Lower lobe of right lung (tissue), 2 donors: ENCODE measurements at places on chromosomes 2 and 18. TPM values are rescaled to one million over a fixed set of nuclear protein-coding genes. Genes with fewer than 3 reads are reported as not detected.

Gene FER1L5
- total RNA-seq: 0.44 TPM

- no peak for DNase-seq
Measured at GRCh38 chr2:10545556-10545955, 97.4 kb upstream of the ODC1 start.

- no peak for DNase-seq
Measured at GRCh38 chr2:111178730-111179405, 58.2 kb downstream of the BCL2L11 start.

- no peak for DNase-seq
Measured at GRCh38 chr2:214104219-214104618, 306.6 kb upstream of the VWC2L start.

GRCh38 chr2:210460322-210461227, 16.0 kb downstream of the LANCL1 start:
- DNase-seq: no peak

- DNase-seq: no peak
Measured at GRCh38 chr18:46916551-46917107, 678 bp downstream of the PIAS2 start.

DNA sequence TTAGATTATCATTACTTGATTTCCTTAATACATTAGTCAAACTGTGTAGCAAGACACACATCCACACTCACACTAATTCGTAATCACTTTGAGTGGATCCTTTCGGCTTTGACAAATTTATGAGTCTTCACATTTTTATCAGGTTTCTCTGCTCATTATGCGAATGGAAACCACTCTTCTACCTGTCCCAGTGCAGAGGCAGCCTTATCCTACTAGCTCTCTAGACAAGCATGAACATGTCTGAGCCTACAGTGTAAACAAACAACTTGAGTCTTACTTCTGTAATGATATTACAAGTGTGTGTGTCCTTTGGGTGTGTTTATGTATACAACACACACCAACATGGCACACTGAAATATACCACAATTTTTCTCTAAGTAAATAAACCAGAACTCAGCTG, 361.9 kb upstream of the CHST9 start:
- no peak for DNase-seq

DNA sequence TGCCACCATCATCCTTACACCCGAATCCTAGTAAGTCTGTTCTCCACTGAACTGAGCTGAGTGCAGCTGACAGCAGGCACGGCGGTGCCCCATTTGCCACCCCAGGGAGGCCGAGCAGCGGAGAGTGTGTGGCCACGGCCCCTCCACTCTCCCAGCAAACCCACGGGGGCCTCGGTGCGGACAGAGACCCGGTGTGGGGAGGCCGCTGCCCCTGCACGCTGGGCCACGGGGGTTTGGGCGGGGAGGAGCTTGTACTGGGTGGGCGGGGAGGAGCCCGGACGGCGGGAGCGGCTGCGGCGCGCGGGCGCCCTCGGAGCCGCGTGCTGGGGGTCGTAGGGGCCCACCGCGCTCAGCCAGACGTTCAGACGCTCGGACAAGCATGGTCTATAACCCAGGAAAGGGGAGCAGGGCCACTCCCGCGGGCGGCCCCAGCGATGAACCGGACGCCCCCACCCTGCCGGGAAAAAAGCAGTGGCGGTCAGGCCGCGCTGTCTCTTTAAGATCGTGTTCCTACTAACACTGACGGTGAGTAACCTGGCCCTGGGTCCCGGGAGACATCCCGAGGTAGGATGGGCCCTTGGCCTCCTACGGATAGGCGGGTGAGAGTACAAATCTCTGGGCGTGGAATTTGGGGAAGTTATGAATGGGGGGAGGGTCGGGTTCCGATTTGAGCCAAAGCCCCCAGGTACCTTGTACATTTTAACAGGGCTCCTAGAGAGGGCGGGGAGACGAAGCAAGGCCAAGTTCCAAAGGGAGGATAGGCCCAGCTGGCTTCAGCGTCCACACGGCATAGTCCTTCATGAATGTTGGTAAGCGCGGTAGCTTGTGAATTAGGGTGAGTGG, at the start of gene ITPRIPL1:
ITPRIPL1 (plus strand) TSS at position 277 of the 843 bp plus-strand sequence; CDS start at position 800, 523 bp downstream.
- DNase-seq: no peak

GRCh38 chr18:47077111-47077510, 41.7 kb upstream of the ELOA2 start:
- DNase-seq: no peak

DNA sequence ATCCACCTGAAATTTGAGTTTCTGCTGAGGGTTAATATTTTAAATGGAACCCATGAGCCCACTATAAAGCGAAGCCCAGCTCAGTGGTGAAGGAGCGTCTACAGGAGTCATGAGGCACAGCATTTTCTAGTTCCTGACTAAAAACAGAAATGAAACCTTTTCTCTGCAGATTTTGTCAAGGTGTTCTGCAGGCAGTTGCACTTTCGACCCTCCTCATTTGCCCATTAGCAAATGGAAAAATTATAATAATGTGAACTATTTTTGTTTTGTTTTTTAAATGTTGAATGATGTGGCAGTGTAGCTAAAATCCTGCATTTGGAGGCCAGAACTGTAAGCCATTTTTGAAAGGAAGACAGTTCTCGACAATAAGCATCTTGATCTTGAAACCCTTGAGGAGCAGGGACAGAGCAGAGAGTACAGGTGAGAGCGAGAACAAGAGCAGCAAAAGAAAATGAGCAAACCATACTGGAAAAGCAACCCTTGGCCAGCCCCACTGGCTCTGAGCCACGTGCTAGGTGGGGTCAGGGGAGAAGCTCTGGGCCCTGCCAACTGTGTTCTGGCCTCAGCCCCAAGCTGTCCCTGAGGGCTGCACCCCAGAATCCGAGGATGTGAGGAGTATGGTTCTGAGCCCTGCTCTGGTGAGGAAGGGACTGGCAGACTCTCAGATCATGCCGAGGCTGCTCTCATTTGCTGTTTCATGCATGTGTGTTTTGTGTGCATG, 26.4 kb upstream of the COPS8 start:
- no peak for DNase-seq

GRCh38 chr2:119679846-119680245, 845 bp downstream of the TMEM177 start:
- DNase-seq: no peak

DNA sequence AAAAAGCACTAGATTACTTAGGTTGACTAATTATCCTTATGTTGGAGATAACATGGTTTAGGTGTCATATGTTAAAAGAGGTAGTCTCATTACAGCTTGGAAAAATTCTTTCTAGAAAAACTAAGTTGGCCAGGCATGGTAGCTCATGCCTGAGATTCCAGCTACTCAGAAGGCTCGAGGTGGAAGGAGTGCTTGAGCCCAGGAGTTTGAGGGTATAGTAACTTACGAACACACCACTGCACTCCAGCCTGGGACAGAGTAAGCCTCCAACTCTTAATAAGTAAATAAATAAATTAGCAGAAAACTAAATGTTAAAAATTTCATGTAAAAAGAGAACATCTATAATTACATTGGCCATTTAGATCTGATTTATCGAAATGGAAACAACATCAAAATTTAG, 177.2 kb downstream of the NR4A2 start:
- DNase-seq: no peak

- no peak for DNase-seq
Measured at GRCh38 chr18:23825978-23826405, 136.7 kb downstream of the LAMA3 start.

DNA sequence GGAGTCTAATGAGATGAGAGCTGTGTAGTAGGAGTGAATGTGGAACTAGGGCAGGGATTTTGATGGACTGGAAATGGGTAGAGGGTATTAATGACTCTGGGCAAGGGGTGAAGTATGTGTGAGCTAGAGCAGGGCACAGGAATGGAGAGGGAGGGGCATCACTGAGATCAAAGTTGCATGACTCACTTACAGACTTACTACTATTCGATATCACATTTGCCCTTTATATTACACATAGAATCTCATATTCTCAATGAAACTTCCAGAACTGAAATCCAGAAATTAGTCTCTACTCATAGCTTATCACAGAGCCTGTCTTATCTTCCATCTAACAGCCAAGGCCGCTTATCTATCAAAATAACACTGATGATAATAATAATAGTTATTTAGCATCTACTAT, 20.0 kb upstream of the ITGB6 start:
- no peak for DNase-seq

Gene HAAO
- 6.1 TPM for total RNA-seq

DNA sequence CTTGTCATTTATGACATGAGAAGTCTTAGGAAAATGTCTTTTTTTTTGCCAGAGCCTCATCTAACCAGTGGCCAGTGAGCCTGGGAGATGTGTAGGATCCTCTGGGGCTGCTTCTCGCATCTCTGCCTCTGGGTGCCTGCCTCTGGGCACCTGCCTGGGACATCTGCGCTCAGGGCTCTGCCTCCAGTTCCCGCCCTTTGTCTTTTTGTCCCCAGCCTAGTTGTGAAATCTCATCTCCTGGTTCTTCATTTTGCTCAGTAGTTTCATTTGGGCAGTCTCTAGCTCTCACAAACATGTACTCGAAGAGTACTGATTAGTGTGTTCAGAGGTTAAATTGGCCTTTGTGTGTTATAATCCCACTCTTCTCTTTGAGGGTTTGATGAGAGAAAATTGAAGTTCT, 92.0 kb downstream of the LTBP1 start:
- DNase-seq: no peak

- no peak for DNase-seq
Measured at GRCh38 chr2:232842689-232843088, 27.4 kb upstream of the SNORC start.

- DNase-seq: no peak
Measured at GRCh38 chr2:73228631-73229030, 4.4 kb downstream of the PRADC1 start.

DNA sequence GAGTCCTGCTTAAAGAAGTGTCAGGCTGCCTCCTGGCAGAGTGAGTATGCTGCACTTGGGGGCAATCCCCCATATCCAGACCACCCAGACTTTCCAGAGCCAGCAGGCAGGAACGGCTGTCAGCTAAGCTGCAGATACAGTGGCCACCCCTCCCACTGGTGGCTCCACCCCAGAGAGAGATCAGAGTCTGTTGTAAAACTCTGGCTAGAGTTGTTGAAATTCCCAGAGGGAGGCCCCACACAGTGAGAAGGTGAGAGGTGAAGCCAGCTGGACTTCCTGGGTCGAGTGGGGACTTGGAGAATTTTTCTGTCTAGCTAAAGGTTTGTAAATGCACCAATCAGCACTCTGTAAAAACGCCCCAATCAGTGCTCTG, 533.8 kb upstream of the ACVR2A start:
- DNase-seq: no peak

GRCh38 chr2:183232161-183232865, 108.1 kb downstream of the NUP35 start:
- no peak for DNase-seq

Gene VWC2L
- total RNA-seq: not detected

Gene MPHOSPH10
- 26.0 TPM for total RNA-seq

GRCh38 chr2:7437141-7437540, 519.9 kb downstream of the RNF144A start:
- no peak for DNase-seq

DNA sequence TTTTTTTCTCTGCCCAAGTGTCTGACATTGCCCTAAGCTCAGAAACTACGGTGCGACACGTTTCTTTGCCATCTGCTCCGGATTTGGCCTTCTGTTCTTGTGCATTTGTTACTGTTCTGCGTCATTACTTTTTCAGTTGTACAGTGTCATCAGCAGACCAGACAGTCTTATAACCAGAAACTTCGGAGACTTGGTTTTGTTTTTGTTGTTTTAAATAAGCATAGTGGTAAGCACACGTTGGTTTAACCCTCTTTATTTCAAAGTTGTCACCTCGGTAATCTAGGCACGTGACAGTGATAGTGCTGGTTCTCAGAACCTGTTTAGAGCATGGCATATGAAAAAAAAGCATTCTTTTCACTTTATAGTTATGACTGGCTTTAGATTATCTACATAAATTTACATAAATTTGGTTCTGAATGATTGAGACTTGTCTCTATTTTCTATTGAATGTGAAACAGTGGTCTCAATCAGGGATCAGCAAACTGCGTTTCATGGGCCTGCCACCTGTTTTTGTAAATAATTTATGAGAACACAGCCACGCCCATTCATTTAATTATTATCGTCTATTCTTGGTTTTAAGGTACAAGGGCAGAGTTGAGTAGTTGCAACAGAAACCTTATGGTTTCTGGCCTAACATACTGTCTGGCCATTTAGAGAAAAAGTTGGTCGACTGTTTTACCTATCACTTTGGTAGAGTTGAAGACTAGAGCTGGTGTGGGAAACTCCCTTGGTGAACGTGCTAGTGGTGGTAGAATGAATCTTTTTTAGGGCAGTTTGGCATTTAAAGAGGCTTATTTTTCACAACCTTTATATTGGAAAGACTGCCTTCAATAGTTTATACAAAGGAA, 106.5 kb downstream of the ZNF532 start:
- DNase-seq: no peak

Gene DUSP19
- total RNA-seq: 5.6 TPM
